ENCODE measurements at places on chromosomes 7 and 10.
A peak's percentile ranks its signal among the peaks of the same experiment; 100 is the strongest.

DNA sequence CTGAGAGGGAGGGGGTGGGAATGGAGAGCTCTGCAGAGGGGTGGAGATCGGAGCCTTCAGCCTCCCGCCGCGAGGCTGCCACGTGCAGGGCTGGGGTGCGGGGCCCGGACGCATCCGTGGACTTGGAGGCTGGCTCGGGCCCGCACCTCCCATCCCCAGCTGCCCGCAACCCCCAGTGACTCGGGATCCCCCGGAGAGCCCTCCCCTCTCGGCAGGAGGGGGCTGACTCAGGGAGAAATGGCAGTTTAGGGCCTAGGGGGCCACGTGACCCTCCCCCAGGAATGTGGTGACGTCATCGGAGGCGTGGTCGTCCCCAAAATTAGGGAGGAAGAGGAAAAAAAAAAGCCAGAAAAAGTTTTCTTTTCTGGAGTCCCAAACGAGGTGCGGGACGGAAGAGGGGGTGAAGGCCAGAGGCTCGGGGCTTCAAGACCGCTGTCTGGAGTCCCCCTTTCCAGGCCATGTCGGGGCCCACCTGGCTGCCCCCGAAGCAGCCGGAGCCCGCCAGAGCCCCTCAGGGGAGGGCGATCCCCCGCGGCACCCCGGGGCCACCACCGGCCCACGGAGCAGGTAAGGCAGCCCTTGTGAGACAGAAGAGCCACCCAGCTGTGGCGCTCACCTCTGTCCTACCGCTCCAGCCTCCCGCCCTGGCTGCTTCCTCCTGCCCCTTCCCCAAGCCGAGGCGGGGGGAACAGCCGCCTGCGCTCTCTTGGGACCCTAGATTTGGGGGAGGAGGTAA is at the start of gene TRIP6:
Gene TRIP6, plus strand, starts transcription at position 348 of the 736 bp plus-strand sequence. Its CDS starts 111 bp downstream, at position 459.
- peak; percentile 93 for DNase-seq

- no peak for DNase-seq
Observed at GRCh38 chr10:71337219-71337701, 18.2 kb downstream of the SLC29A3 start.

DNA sequence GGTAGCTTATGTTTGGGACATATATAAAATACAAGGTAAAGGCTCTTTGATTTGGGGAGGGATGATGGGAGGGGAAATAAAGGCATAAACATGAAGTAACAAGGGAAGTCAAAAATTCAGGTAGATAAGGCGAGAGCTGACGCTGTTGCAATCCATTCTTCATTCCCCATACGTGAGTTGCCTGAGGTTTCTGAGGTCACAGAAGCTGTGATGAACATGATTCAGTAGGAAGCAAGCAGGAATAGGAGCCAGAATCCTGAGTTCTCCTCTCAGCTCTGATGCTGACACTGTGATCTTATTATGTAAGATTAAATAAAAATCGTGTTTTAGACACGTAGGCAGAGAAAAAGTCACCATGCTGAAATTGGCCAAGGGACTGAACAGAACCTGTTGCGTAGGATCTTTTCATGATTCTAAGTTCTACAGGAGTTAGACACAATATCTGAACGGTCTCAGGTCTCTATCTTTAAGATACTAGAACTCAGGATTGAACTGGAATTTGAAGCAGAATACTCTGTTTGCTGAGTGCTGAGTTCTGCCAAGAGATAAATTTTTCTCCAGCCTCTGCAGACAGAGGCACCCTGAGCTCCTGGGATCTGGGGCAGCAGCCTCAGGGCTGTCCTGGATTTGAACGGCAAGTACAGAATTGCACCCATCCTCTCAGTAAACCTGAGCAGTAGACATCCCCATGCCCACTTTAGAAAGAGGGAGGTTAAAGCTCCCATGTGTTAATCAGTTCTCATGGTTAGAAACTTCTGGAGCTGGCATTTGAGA is 21.0 kb downstream of the KLF6 start:
- no peak for DNase-seq

- DNase-seq = no peak
Observed at GRCh38 chr10:121631365-121632029, 33.3 kb upstream of the FGFR2 start.
